CD4-positive, alpha-beta T cell treated with Interleukin-15 for 1 hour (primary cell): ENCODE measurements at places on chromosomes 5 and 9.

DNA sequence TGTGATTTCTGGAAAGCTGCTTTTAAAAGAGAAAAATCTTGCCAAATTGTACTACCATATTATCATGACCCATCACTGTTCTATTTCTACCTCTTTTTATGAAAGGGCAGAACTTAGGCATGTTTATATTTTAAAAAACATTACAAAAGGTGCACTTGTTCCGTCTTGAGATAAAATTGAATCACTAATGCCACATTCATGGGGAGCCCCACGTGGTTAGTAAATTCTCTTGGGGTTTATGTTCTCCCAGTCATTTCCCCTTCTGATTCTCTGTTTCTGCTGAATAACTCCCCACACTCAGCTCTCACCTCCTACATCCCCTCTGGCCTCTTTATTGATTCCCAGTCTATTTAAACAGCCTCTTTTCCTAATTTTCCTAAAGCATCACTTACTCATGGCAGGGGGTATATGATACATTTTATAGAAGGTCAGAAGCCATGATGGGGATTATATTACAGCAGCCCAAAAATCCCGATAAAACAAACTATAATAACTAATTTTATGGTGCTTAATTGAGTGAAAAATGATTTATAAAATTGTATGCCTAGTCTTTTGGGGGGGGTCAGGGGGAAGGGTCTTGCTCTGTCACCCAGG is 19.7 kb upstream of the VLDLR start:
- DNase-seq = no peak

DNA sequence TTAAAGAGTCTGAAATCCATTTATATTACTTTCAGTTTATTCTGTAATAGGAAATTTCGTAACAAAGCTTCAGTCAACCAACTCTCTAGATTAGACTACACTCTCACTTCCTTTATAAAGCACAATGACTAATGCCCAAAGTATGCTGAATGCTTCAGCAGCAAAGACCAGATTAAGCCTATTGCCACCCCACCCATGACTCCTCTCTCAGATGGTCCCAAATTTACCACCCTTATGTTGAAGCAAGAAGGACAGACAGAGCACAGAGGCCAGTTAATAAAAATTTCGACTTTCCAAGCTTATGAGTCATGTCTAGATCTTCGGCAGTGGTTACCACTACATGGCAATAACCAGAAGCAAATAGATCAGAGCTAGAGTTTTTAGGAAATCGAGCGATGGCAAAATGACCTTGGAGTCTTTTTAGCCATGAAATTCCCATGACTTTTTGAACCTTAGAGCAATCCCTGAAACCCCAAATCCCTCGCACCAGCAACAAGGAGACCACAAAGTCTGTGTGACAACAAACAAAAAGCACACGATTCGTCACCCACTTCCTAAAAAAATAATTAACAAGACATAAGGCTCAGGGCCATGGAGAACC is 287.8 kb upstream of the RASA1 start:
- peak; percentile 23 for DNase-seq

- DNase-seq = no peak
These were observed 334.1 kb downstream of the RFX3 start for GRCh38 chr9:3191715-3192114.

- DNase-seq = no peak
These were observed 52.7 kb upstream of the GDNF start for GRCh38 chr5:37892586-37892985.

DNA sequence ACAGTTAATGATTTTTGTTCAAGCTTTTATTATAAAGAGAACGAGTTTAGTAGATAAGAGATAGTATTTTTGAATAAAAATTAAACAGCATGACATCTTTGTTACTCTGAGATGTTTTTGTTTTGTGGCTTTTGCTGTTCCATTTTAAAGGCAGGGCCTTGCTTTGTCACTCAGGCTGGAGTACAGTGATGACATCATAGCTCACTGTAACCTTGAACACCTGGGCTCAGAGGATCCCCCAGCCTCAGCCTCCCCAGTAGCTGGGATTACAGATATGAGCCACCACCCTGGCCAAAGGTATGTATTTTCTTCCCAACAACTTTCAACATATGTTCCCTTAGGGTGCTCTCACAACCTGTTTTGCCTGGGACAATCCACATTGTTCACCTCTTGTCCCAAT is 730.9 kb upstream of the RGMB start:
- no peak for DNase-seq

- DNase-seq = no peak
These were observed 137.8 kb upstream of the ANKH start for GRCh38 chr5:15009420-15009819.

DNA sequence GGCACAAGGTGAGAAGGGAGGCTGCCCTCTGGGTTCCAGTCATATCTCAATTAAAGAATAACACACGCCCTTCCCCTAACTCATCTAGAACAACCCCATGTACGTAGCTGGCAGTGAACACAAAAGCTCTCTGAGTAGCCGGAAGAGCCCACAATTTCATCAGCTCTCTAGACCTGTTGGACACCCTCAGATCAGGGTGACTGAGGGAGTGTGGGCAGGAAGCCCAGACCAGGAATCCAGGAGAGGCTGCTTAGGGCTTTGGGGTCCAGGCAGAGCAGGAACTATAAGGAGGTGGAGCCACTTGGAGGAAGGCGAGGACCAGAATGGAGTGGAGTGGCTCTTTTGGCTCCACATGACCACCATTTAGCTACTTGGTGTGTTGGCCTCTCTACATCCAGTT is 237.4 kb downstream of the NR3C1 start:
- no peak for DNase-seq

- DNase-seq = no peak
These were observed 62.3 kb downstream of the ZCCHC7 start for GRCh38 chr9:37182718-37183117.

DNA sequence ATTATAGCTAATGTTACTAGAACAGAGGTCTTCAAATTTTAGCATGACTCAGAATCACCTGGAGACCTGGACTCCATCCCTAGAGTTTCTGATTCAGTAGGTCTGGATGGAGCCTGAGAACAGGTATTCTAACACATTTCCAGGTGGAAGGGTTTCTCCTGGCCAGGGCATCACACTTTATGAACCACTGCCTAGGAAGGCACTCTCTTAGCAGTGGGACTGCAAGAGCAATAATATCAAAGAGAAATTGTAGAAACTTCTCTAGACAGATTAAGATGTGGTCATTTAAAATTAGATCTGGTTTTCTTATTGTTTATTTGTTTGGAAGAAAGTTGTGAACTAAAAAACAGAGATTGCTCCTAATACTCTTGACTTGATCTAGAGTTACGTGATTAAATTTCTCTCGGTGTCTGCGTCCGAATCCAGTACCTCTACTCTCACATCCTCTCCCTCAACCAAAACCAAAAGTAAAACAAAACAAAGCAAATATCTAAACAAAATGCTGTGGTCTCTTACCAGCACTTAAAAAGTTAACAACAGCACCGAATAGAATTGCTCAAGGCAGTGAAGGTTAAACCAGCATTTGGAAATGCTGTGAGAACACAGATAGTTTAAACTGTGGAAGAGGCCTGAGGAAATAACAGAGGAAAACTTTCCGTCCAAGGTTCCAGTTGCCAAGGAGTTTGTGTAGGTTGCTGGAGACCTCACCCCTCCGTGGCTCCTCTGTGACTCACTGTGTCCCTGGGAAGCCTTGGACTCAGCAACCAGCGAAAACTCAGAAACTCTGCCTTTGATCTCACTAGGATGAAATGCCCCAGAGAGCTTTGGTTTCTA is 193.4 kb downstream of the ARRDC3 start:
- DNase-seq = peak; percentile 24

DNA sequence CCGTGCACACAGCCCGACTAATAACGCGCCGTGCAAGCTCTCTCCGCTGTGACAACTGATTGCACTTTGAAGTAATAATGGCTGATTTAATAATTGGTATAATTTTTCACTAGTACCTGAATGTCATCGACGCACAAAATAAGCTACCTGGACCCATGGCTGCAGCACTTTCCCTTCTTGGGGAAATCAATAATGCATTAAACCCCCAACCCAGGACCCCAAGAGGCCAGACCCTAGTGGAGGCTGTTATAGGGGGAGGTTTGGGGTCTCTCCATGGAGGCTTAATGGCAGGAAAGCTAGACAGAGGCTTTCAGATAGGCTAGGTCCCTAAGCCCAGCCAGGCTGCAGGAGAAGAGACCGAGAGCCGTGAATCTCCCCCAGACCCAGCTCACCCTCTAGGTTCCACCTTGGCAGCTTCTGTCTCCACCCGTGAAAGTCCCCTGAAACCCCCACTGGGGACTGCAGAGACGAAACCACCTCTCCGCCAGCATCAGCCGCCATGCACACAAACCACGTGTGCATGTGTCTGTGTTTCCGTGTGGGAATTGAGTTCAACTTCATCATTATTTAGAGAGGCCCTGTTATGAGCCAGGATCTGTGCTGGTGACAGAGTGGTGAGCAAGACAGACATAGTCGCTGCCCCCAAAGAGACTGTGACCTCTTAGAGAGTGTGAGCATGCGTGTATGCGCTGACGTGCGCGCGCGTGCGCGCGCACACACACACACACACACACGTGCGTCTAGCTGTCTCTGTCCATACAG is 168.6 kb upstream of the MVB12B start:
- DNase-seq = no peak

- DNase-seq = peak; percentile 63
These were observed 576 bp downstream of the KIAA1958 start for GRCh38 chr9:112487008-112487798.

- DNase-seq = no peak
These were observed 312.5 kb downstream of the ACTL7B start for GRCh38 chr9:108543251-108543778.

- no peak for DNase-seq
These were observed 759.7 kb downstream of the BRINP1 start for GRCh38 chr9:118609355-118610044.

GRCh38 chr5:103624035-103624480 is 61.5 kb upstream of the NUDT12 start:
- DNase-seq = no peak

- DNase-seq = no peak
These were observed 378.6 kb upstream of the KLF4 start for GRCh38 chr9:107868186-107868585.

- DNase-seq = no peak
These were observed 71.9 kb downstream of the MAP1B start for GRCh38 chr5:72179028-72179815.

GRCh38 chr9:82582693-82583092 is 480.2 kb downstream of the RASEF start:
- no peak for DNase-seq

DNA sequence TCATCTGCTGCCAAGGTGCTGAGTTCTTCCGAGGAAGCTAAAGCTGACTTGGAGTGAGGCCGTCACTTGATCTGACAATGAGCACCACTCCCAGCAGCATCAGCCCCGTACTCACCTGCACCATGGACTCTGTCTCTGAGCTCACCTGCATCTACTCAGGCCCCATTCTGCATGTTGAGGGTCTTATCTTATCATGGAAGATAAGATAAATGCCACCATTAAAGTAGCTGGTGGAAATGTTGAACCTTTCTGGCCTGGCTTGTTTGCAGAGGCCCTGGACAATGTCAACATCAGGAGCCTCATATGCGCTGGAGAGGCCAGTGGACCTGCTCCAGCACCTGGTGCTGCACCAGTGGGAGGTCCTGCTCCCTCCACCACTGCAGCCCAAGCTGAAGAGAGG is 35.0 kb upstream of the HMGCS1 start:
- no peak for DNase-seq

DNA sequence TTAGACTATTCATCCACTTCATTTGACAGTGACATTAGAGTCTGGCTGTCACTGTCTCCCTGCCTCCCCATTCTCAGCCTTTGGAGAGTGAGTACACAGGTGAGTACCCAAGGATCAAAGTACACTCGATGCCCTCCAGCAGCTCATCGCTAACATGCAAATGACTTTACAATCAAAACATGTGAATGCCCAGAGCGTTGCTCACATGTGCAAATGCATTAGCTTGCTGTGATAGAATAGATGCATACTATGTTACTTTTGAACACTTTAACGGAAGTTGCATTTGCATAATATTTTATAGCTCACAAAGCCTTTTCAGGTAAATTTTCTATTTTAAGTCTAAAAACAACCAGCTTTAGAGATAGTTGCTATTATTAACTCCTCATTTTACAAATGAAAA is 107.6 kb downstream of the SYK start:
- no peak for DNase-seq

GRCh38 chr5:100828071-100828897 is 74.8 kb downstream of the ST8SIA4 start:
- DNase-seq = no peak

GRCh38 chr9:69571032-69571431 is 101.1 kb downstream of the APBA1 start:
- no peak for DNase-seq

DNA sequence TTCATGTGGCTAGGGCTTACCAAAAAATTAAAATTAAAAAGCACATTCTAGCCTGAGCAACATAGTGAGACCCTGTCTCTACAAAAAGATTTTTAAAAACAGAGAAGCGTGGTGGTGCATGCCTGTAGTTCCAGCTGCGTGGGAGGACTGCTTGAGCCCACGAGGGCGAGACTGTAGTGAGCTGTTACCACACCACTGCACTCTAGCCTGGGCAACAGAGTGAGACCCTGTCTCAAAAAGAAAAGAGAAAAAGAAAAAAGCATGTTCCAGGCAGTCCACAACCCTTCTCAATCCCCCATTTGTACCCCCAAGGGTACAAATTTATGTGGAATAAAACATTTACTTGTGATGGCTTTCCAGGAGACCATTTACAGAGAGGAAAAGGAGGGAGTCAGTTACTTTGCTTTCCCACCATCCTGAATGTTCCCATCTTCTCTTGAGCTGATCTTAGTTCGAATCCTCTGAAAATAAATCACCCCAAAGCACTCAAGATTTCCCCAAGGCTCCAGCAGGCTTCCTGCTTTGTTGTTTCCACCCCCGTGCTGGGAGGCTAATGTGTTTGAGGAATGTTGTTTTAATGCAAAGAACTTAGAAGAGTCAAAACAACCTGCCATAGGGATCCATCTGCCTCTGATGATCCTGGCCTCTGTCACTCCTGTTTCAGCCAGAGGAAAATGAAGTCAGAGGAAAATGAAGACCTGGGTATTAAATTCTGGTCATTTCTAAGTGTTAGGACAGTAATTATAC is 384.7 kb downstream of the BNC2 start:
- no peak for DNase-seq

GRCh38 chr9:33014665-33015014 is 10.4 kb upstream of the DNAJA1 start:
- DNase-seq = no peak
